Epithelial cell of alveolus of lung (primary cell): ENCODE measurements at places on chromosomes 12 and 14. TPM values are rescaled to one million over a fixed set of nuclear protein-coding genes. Genes with fewer than 3 reads are reported as not detected.

Gene DLGAP5
- total RNA-seq: 18.1 and 29.1 TPM in 2 replicates

Gene KRT8
- total RNA-seq: 32.7 and 229 TPM in 2 replicates

Gene NXPH4
- total RNA-seq: 3.4 and 7.5 TPM in 2 replicates

Gene RNASE3
- not detected in 2 replicates for total RNA-seq

Gene NPFF
- total RNA-seq: 1.7 TPM in 1 of 2 replicates, not detected in the other

Gene PRB3
- total RNA-seq: not detected in 2 replicates

Gene PTCSC3
- total RNA-seq: not detected in 2 replicates

Gene KLRB1
- total RNA-seq: not detected in 2 replicates

Gene CMKLR1
- 0.13 TPM in 1 of 2 replicates, not detected in the other for total RNA-seq

Gene SLC4A8
- 1.9 and 3.4 TPM in 2 replicates for total RNA-seq

Gene ANHX
- total RNA-seq: not detected in 2 replicates

Gene KRT3
- total RNA-seq: not detected in 2 replicates

Gene NOVA1
- total RNA-seq: 1.7 and 6.1 TPM in 2 replicates

Gene HOXC5
- total RNA-seq: 0.39 TPM in 1 of 2 replicates, not detected in the other
